ENCODE measurements at places on chromosomes 7 and 10. TPM values are rescaled to one million over a fixed set of nuclear protein-coding genes. Genes with fewer than 3 reads are reported as not detected.

DNA sequence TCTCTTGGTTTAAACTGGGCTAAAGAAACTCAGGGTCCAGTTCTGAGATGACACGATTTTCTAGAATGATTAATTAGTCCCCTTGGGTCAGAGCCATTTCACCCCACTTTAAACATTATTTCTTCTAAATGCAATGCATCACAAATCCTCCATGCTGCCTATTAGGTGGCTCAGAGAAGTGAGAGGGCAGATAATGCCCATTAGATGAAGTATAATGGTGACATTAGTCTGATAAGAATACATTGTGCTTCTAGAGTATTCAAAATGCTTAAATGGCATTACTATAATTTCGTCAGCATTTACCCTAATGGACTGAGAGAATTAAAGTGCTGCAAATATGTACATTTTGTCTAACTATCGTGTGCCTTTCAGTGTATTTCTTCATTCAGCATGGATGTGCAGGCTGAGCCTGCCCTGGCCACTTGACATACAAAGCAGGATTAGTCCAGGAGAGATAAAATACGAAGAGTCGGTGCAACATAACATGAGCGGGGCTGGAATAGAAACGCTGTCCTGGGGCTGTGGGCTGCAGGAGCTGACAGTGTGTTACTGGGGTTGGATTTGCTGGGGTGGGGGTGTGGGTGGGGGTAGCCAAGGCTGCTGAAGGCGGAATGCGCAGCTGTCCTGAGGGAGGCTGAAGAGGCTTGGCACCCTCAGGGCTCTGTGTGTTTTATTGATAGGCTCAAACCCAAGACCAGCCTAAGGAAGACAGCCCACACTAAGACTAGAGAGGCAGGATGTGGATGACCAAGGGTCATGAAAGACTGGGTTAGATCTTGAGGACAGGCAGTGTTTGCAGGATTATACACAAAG is 52.8 kb upstream of the KLF6 start:
- no peak for DNase-seq

SFTPA1 gene
- not detected for total RNA-seq

GRCh38 chr10:31620226-31621151 is 301.5 kb downstream of the ZEB1 start:
- DNase-seq: peak; percentile 93

MYL10 gene
- total RNA-seq: not detected

H2BK1 gene
- total RNA-seq: not detected

DNA sequence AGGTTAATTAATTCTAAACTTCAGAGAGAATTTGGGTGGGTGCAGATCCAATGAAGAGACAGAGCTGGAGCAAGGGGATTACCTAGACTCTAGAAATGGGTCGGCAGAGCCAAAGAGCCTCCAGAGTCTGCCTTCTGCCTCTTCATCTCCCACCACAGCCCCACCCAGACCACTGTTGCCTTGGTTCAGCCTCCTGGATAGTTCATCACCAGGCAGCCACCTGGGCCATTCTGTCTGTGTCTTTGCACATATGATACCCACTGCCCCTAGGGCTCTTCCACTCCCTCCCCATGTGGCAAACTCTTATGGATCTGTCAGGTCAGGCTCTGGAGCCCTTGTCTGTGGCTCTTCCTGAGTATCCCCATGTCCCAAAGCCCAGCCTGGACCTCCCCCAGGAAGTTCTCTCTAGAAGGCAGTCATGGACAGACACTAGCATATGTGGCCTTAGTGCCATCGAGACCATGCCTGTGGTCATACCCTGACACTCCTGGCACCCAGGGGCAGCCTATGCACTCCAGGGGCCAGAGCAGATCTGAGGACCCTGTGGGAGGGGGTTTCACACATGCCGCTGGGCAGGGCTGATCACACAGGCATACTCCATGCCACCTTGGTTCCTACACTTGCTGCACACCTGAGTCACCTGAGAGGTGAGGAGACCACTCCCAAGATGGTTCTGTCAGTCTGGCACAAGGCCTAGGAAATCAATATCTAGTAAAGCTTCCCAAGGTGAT is 41.6 kb downstream of the FRMPD2 start:
- no peak for DNase-seq

DNA sequence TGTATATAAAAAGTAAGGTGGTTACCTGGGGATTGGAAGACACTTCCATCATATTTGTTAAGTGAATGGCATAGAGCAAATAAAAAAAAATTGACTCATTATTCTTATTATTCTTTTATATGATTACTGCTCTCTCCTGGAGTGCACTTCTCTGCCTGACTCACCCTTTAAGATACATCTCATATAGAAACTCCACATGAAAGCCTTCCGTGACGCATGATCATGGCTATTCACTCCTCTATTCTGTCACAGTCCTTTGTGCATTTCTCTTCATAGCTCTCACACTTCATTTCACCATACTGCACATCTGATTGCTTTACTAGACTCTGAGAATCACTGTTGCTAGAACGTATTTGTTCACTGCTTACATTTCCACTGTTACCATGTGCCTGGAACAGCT is 597.3 kb downstream of the CNTNAP2 start:
- DNase-seq: no peak

DNA sequence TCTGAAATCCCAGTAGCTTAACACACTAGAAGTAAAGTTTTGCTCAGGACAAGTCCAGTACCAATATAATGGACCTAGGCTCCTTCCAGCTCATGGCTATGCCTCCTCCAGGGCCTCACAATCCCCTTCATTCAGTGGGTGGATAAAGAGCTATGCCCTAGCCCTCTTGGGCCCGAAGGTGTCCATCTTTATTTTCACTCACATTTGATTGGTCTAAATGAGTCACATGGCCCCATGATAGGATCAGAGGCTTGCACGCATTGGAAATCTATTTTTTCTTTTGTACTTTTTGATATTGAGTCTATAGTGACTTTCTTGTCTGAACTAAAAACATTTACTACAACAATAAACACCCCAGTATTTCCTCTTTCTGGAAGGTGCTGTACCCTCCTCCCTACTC is 202.6 kb upstream of the CTBP2 start:
- no peak for DNase-seq

DNA sequence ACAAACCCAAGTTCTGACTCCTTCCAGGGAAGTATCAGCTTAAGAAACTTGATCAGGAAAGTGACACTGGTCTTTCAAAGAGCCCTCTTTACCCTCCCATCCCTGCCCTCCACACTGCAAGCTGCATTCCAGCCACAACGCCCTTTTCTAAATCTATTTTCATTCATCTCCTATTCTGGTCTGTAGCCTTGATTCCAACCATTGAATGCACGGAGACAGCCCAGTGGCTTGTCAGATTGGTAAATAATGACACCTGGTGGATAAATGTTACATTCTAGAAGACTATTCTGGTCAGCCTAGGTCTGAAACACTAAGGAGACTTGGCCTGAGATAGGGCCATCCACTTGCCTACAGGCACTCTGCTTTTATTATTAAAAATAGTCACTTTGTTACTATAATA is 20.9 kb downstream of the MORN4 start:
- peak; percentile 69 for DNase-seq

BHLHA15 gene
- total RNA-seq: not detected

GRCh38 chr7:128530855-128531104 is 54.2 kb downstream of the METTL2B start:
- no peak for DNase-seq

DNA sequence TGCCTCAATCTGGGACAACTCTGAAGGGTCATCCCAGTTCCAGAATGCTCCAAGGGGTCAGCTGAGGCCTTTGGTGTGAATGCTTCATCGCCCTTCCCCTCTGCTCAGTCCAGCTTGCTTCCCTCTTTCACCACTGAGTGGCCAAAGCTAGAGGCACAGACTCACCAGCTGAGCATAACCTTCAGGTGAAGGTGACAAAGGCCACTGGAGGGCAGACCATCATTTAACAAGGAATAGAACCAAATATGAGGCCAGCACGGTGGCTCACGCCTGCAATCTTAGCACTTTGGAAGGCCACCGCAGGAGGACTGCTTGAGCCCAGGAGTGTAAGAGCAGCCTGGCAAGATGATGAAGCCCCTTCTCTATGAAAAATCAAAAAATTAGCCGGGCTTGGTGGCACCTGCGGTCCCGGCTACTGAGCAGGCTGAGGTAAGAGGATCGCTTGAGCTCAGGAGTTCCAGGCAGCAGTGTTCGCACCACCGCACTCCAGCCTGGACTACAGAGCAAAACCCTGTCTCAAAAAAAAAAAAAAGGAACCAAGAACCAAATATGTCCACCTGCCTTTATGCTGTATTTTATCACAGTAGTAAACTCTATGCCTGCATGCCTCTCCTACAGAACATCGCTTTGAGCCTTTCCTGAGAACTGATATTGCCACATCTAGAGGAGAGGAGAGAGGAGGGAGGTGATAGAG is 13.4 kb downstream of the PRKAG2 start:
- no peak for DNase-seq

- no peak for DNase-seq
These were observed 106.2 kb downstream of the DLG5 start for GRCh38 chr10:77820349-77820748.

DNA sequence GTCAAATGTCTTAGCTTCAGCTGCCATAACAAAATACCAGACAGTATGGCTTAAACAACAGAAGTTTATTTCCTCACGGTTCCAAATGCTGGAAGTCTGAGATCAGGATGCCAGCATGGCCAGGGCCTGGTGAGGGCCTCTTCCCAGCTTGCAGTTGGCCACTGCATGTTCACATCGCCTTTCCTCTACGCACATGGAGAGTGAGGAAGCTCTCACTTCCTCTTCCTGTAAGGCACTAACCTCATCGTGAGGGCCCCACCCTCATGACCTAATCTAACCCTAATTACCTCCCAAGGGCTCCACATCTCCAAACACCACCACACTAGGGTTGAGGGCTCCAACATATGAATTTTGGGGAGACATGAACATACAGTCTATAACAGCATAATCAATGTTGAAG is 14.4 kb downstream of the ZNF33B start:
- no peak for DNase-seq

DNA sequence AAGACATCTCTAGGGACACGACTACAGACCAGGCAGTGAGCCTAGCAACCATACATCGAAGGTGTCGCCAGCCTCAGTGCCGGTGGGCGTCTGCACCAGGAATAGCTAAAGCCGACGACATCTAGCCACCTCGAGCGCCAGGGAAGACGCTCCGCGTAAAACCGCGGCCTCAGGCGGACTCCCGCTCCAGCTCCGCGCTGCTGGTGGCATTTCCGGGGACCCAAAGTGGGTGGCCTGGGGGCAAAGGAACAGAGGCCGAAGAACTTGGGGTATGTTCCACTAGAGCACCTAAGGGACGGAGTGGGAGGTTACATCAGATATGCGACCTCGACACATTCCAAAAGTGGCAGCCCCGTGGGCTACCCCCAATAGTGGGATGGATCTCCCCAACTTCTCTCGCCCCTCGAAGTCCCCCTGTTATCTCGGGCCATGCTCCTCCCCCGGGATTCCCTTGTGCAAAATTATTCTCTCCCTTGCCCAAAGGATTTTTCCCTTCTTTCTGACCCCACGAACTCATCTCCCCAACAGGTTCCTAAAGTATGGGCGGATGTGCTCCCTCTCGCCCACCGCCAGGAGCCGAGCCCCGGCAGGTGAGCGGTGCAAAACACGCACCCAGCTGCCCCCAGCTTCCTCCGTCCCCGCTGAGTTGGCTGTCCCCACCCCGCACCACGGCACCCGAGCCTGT is 1.2 kb downstream of the KCNMA1 start:
- no peak for DNase-seq

GRCh38 chr7:70647801-70648498 is 484.0 kb upstream of the GALNT17 start:
- DNase-seq: no peak

ZNF394 gene
- 31.2 TPM for total RNA-seq

GRCh38 chr10:3172081-3172445 is 519 bp downstream of the PITRM1 start:
- DNase-seq: peak; percentile 72

CAV2 gene
- 51.2 TPM for total RNA-seq

- DNase-seq: no peak
These were observed 11.1 kb downstream of the RBP4 start for GRCh38 chr10:93589648-93590562.

GRCh38 chr7:78788464-78788863 is 665.0 kb downstream of the MAGI2 start:
- DNase-seq: no peak

GRCh38 chr10:7696545-7696944 is 6.6 kb upstream of the ITIH2 start:
- peak; percentile 56 for DNase-seq

DNA sequence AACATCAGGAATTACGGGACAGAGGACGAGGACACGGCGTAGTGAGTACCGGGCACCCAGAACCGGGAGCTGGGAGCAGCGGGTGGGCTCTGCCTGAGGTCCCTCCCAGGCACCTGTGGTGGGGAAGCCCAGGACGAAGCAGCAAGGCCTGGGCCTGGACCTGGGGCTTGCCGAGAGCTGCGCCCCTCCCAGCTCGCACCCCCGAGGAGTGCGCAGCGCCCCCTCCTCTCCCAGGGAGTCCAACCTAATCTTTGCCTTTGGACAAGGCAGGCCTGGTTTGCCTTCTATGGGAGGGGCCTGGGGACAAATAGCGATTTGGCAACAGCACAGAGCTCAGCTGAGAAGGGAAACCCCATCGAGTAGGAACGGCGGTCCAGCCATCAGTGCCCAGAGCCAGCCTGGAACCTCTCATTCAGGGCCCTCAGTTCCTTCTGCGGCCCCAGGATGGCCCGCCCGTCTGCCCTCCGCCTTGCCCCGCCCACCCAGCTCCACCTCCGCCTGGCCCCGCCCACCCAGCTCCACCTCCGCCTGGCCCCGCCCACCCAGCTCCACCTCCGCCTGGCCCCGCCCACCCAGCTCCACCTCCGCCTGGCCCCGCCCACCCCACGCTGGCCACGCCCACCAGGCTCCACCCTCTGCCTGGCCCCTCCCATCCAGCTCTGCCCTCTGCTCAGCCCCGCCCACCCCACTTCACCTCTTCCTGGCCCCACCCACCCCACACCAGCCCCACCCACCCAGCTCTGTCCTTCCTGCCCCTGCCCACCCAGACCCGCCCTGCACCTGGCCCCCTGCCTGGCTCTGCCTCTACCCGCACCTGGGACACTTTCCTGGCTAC is 32.5 kb upstream of the KNDC1 start:
- no peak for DNase-seq

DNA sequence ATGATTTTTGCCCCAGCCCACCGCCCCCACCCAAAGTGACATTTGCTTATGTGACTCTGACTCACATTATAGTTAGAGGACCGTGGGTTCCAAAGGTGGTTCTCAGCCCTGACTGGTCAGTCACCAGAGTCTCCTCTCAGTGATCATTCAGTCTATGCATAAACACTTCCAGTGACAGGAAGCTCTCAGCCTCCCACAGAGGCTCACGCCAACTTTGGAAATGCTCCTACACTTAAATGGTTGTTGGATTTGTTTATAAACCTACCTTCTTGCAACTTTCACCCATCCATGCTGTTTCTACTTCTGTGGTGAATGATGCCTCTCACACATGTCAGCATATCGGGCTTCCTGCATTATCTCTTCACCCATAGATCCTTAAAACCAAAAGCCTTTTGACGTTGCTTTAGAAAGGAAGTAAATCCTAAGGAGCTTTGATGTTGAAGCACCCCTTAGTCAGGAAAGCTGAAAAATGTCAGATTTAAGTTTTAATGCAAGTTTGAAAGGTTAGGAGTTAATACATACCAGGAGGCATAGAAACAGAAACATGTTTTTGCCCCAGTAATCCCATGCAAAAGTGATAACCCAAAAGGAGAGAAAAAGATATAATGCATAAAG is 46.5 kb upstream of the FGL2 start:
- DNase-seq: no peak

Measured in fibroblast of the aortic adventitia (primary cell).